ENCODE measurements at places on chromosomes 6 and 20.

DNA sequence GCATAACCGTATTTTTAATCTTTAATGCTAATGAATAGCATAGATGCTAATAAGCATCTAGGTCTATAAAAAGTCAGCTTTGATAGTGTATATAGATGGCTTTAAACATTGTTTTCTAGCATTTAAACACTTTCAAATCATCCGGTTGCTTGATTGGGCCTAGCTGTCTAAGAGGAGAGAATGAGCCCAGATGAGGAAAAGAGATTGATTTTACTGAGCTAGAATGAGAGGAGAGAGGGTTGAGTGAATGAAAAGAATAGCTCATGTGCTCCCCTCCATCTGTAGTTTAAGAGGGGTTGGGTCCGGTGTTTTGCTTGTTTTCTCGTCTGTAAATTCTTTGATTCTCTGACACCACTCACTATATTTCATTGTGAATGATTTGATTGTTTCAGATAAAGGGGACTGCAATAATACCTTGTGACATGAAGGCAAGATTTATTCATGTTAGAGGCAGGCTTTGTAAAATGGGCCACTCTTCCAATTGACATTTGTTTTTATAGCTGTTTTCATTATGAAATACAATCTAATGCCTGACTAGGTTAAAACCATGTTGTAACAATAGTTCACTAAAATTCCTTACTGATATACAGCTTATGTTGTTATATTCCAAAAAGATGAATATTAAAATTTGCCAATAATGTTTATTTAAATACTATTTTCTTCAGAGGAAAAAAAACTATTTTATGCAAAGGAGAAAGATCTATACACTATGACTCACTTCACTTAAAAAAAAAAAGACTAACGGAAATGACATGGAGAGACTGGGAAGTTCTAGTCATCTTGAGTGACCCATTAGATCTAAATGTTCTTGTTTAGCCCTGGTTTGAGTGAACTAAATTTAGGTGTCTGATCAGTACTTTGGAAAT lies 3.2 kb downstream of the PTPN1 start:
- no peak for DNase-seq

- DNase-seq = no peak
These were observed 395.1 kb upstream of the CNR1 start for GRCh38 chr6:88561034-88561953.

- DNase-seq = no peak
These were observed 148.2 kb upstream of the AKAP12 start for GRCh38 chr6:151091571-151091970.

- DNase-seq = no peak
These were observed 95.8 kb upstream of the FOXA2 start for GRCh38 chr20:22680031-22680740.

- no peak for DNase-seq
These were observed 36.6 kb upstream of the NFATC2 start for GRCh38 chr20:51579137-51579536.

- no peak for DNase-seq
These were observed 35.2 kb upstream of the MLN start for GRCh38 chr6:33838983-33839382.

DNA sequence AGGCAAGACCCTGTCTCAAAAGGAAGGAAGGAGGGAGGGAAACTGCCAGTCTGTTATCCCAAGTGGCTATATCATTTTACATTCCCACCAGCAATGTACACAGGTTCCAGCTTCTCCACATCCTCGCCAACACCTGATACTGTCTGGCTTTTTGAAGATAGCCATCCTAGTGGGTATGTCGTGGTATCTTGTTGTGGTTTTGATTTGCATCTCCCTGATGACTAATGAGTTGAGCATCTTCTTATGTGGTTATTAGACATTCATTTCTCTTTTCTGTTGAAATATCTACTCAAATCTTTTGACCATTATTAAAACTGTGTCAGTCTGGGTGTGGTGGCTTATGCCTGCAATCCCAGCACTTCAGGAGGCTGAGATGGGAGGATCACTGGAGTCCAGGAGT lies 47.9 kb upstream of the ARID1B start:
- DNase-seq = no peak

- no peak for DNase-seq
These were observed 53.2 kb downstream of the SAMD5 start for GRCh38 chr6:147561726-147562125.

DNA sequence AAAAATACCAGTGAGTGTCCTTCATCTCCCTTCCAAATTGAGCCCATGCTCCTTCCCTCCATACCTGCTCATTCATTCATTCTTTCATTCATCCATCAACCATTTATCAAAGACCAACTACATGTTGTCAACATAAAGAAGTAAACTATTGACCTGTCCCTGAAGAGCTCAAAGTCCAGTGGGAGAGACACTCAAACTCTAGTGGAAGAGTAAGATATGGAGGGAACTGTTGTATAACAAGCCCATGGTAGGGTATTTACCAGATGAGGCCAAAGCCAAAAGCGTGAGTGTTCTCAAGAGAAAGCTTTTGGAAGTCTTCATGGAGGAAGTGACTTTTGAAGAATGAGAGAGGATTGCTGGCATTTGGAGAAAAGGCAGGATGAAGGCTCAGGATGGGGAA lies 163.4 kb upstream of the SPACA1 start:
- DNase-seq = no peak

DNA sequence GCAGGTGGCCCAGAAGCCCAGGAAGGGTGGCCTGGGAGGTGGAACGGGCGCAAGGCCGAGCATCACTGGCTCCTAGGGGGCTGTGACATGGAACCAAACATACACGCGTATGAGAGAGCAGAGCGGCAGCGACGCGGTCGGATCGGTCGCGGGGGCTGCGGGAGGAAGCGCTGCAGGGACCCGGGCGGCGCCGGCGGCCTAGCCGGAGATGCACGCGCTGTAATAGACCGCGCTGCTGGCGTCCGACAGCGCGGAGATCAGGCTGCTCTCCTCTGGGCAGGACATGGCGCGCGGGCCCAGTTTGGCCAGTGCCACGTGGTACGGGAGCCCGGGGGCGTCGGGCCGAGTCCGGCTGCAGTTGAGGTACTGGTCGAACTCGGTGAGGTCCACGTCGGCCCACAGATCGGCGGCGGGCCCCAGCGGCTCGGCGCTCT lies 1.5 kb downstream of the SOX18 start:
- no peak for DNase-seq

DNA sequence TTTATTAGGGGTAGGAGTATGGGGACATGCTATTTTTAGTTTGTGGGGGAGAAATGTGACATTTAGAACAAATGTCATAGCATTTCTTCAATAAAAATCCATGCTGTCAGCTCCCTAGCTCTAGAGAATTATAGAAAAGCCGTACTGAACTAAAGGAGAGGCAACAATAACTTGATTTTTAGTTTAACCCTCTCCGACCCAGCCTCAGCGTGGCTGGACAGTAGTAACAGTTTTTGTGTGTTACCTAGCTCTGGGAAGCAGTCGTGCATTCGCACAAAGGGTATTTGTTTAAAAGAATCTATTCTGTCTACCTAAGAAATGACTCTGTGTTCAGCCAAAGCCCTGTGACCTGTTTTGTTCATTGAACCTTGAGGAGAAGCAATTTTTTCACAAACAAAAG lies 442.4 kb upstream of the SOX4 start:
- no peak for DNase-seq

DNA sequence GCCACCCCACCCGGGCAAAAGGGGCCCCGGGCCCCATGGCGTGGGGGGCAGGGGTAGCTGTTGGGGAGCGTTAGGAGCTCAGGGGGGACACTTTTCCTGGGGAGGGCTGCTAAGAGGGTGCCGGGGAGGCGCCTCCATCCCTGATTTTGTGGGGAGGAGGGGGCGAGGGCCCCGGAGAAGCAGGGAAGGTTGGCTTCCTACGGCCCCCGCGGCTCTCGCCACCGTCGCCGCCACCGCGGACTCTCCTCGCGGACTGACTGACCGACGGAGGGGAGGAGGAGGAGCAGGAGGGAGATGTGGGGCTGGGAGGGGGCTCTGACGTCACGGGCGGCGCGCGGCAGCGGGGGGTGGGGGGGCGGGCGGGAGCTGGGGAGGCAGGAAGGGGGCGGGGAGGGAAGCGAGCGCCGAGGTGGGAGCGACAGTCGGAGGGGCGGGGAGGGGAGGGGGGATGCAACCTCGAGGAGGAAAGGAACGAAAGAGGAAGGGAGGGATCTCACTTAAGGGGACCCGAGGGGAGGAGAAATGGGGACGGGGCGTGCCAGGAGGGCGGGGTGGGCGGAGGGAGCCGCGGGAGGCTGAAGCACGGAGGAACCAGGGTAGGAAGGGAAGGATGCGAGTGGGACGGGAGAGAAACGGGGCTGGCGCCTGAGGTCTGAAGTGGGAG lies 5.1 kb downstream of the GABBR1 start:
- DNase-seq = peak; percentile 54

- DNase-seq = no peak
These were observed 91.0 kb downstream of the TCP11 start for GRCh38 chr6:35049900-35050756.

- no peak for DNase-seq
These were observed 25.2 kb downstream of the TRAM2 start for GRCh38 chr6:52551483-52552277.

DNA sequence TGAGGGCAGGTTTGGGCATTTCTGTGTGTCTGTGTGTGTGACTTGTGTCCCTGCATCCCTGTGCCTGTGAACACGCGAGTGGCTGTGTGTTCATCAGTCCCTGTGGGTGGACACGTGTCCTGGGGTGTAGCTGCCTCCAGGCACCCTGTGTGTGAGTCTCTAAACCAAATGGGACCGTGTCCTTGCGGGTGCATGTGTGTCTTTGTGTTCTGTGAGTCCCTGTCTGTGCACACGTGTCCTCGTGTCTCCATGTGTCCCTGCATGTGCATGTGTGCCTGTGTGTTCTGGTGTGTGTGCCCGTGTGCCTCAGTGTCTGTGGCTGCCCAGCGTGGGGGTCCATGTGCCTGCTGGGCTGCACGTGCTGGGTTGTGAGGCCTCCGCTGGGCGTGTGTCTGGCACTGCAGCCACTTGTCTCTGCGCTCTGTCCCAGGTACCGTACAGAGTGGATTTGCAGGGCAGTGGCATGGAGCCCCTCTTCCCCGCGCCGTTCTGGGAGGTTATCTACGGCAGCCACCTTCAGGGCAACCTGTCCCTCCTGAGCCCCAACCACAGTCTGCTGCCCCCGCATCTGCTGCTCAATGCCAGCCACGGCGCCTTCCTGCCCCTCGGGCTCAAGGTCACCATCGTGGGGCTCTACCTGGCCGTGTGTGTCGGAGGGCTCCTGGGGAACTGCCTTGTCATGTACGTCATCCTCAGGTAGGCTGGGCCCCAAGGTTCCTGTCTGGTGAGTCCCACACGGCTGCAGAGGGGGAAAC lies 8.2 kb upstream of the LKAAEAR1 start:
- no peak for DNase-seq

DNA sequence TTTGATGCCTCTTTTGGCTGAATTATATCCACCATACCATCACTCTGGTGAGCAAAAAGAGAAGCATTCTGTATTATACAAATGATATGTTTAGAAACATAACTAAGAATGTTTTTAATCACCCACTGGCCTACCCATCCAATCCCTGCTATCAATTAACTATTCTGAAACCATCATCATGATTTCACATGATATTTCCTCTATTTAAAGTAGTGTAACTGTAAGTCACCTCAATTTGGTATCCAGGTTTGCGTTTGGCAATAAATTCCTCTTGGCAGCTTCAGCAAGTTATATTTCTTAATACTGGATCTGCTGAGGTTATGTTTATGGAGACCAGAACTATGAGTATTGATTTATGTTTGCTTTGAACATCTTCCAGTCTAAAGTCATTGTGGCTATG lies 332.1 kb downstream of the UTRN start:
- DNase-seq = no peak

DNA sequence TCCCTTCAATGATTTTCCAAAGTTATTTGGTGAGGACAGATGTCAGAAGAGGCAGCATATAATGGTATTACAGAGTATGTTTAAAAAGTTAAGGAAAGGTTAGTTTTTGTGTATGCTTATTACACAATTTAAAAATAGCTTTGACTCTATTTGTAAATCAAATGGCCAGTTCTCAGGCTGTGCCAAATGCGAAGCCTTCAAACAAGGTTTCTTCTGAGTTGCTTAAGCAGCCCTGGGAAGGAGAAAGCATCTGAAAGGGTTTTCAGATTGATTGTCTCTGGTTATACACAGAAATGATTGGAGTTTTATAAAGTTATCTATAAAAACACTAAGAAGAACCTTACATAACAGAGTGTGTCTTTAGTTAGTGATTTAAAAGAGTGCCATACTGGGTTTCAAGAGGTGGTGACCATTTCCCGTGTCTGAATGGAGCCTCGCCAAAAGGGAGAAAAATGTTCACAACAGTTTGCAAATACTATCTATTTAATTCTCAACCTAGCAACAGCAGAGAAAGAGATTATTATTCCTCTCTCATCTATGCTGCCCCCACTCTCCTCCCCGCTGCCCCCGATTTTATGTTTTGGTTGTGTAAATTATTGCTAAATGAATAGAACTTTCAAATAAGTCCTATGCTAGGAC lies 16.7 kb downstream of the CD109 start:
- DNase-seq = no peak

- no peak for DNase-seq
These were observed 137.0 kb downstream of the SLC23A2 start for GRCh38 chr20:4864311-4864752.

DNA sequence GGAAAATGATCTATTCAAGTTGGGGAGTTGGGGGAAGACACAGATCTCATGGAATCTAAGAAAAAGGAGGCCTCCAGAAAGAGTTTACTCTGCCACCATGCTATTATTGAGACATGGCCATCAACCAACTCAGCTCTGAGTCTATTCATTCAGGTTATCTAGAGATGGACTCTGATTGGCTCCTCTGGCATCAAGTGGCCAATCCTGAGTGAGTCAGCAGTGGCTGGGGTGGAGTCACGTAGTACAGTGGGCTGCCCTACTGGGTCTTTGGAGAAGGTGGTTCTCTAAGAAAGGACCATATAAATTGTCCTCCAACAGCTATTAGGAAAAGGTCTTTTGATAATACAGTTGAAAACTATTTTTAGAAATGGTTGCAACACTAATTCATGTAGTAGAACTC lies 42.1 kb downstream of the LYRM2 start:
- DNase-seq = no peak

GRCh38 chr20:63310265-63310991 lies 17.4 kb downstream of the COL20A1 start:
- no peak for DNase-seq
